Activated CD8-positive, alpha-beta T cell treated with anti-CD3 and anti-CD28 coated beads, Interleukin-2, amount 10 ng/mL, durations not matched to agents 7 days and 5 days (primary cell): ENCODE measurements at places on chromosomes 6 and 20. TPM values are rescaled to one million over a fixed set of nuclear protein-coding genes. Genes with fewer than 3 reads are reported as not detected.
A peak's percentile ranks its signal among the peaks of the same experiment; 100 is the strongest.

Gene XKR7
- not detected for total RNA-seq

Gene LRRC1
- total RNA-seq = 4.2 TPM

Gene CALHM4
- total RNA-seq = not detected

Gene SEL1L2
- not detected for total RNA-seq

Gene B3GALT4
- 12.8 TPM for total RNA-seq

Gene TFAP2D
- total RNA-seq = not detected

Gene AHCY
- total RNA-seq = 94.4 TPM

Gene ALDH5A1
- 4.9 TPM for total RNA-seq

Gene HLA-DPB1
- total RNA-seq = 21.0 TPM

Gene IL17A
- total RNA-seq = not detected

Gene GRM1
- total RNA-seq = not detected

Gene VWA7
- 6.4 TPM for total RNA-seq

GRCh38 chr6:155248008-155249001, 15.5 kb upstream of the CLDN20 start:
- no peak overlapping the region for H3K27ac ChIP-seq
- no peaks in the 10 kb centered on the region for H3K4me1 ChIP-seq
- H3K4me3 ChIP-seq = no peak overlapping the region

DNA sequence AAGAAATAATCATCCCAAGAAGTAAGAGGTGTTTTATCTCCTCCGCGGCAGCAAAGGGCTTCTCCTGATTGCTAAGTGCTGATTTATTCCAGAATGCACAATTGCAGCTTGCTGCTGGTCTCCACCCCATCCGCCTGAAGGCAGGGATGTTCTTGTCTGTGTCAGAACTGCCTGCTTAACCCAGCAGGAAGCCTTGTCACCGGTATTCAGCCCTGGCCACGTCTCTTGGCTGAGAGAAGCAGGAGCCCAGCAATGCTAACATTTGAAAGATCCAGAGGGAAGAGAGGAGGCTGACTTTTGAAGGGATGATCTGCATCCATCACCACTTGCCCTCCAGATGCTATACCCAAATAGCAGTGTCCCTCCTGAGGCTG, 4.2 kb downstream of the SCML4 start:
- no peaks in the 10 kb centered on the region for H3K27me3 ChIP-seq
- H3K4me1 ChIP-seq = peaks cover 73% of the 10 kb centered on the region
- H3K4me3 ChIP-seq = peak overlapping the region; percentile 92
- peak; percentile 71 for DNase-seq
- peak overlapping the region; percentile 99 for H3K27ac ChIP-seq
- H3K36me3 ChIP-seq = peaks cover 34% of the 10 kb centered on the region

- no peak overlapping the region for H3K27ac ChIP-seq
- no peak overlapping the region for H3K4me3 ChIP-seq
- peaks cover 4% of the 10 kb centered on the region for H3K4me1 ChIP-seq
- H3K27me3 ChIP-seq = peaks cover 4% of the 10 kb centered on the region
These were observed 47.0 kb downstream of the ZDHHC14 start for GRCh38 chr6:157427969-157428368.

DNA sequence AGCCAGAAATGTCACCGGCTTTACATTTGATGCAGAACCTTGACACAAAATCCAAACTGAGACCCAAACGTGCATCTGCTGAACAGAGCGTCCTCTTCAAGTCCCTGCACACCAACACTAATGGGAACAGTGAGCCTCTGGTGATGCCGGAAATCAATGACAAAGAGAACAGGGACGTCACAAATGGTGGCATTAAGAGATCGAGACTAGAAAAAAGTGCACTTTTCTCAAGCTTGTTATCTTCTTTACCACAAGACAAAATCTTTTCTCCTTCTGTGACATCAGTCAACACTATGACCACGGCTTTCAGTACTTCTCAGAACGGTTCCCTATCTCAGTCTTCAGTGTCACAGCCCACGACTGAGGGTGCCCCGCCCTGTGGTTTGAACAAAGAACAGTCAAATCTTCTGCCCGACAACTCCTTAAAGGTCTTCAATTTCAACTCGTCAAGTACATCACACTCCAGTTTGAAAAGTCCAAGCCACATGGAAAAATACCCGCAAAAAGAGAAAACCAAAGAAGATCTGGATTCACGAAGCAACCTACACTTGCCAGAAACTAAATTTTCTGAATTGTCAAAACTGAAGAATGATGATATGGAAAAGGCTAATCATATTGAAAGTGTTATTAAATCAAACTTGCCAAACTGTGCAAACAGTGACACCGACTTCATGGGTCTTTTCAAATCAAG, 108.4 kb downstream of the RTN4IP1 start:
- H3K4me1 ChIP-seq = peaks cover 68% of the 10 kb centered on the region
- peaks cover 40% of the 10 kb centered on the region for H3K36me3 ChIP-seq
- H3K27me3 ChIP-seq = no peaks in the 10 kb centered on the region
- DNase-seq = peak; percentile 90
- H3K4me3 ChIP-seq = peak overlapping the region; percentile 97
- peak overlapping the region; percentile 99 for H3K27ac ChIP-seq

GRCh38 chr6:139627091-139627490, 252.6 kb upstream of the CITED2 start:
- H3K4me3 ChIP-seq = no peak overlapping the region
- H3K36me3 ChIP-seq = no peaks in the 10 kb centered on the region
- no peak for DNase-seq
- peaks cover 4% of the 10 kb centered on the region for H3K27me3 ChIP-seq
- no peaks in the 10 kb centered on the region for H3K4me1 ChIP-seq

- no peak overlapping the region for H3K4me3 ChIP-seq
- H3K36me3 ChIP-seq = no peaks in the 10 kb centered on the region
- no peak overlapping the region for H3K27ac ChIP-seq
- no peaks in the 10 kb centered on the region for H3K27me3 ChIP-seq
- H3K4me1 ChIP-seq = no peaks in the 10 kb centered on the region
These were observed 193.5 kb upstream of the MANEA start for GRCh38 chr6:95383878-95384277.

DNA sequence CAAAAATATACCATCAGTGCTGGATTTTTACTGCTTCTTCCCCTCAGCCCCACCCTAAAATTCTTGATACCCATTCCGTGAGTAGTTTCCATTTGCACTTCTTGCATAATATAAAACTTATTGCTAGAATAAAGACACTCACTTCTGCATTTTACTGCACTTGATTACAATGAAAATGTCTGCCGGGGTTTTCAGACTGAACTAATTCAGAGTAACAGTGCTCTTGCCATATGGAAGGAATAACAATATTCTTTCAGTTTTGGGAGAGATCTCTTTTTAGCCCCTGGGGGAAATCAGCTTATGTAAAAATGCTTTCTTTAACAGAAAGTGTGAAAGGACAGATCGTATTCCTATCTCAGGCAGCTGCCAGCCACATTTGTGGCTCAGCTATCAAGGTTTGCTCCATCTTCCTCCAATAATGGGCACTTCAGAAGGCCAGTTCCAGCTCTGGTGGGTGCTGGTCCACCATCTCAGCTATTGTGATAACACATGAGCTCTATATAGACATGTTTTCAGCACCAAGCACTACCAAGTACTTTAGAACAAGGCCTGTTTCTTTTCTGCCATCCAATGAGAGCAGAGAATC, 8.9 kb downstream of the SMLR1 start:
- no peak overlapping the region for H3K27ac ChIP-seq
- DNase-seq = no peak
- H3K4me1 ChIP-seq = no peaks in the 10 kb centered on the region

GRCh38 chr6:15283986-15284361, 38.1 kb downstream of the JARID2 start:
- peak overlapping the region; percentile 19 for H3K27ac ChIP-seq
- no peak for DNase-seq
- peaks cover 17% of the 10 kb centered on the region for H3K36me3 ChIP-seq
- H3K4me1 ChIP-seq = peaks cover 64% of the 10 kb centered on the region
- H3K27me3 ChIP-seq = no peaks in the 10 kb centered on the region

GRCh38 chr6:142118328-142118727, 14.4 kb upstream of the GJE1 start:
- no peak overlapping the region for H3K27ac ChIP-seq
- no peaks in the 10 kb centered on the region for H3K36me3 ChIP-seq
- H3K4me1 ChIP-seq = no peaks in the 10 kb centered on the region
- DNase-seq = no peak

- H3K4me1 ChIP-seq = peaks cover 12% of the 10 kb centered on the region
- H3K27ac ChIP-seq = peak overlapping the region; percentile 23
- no peaks in the 10 kb centered on the region for H3K27me3 ChIP-seq
These were observed 157.1 kb downstream of the AKAP7 start for GRCh38 chr6:131292145-131292938.

DNA sequence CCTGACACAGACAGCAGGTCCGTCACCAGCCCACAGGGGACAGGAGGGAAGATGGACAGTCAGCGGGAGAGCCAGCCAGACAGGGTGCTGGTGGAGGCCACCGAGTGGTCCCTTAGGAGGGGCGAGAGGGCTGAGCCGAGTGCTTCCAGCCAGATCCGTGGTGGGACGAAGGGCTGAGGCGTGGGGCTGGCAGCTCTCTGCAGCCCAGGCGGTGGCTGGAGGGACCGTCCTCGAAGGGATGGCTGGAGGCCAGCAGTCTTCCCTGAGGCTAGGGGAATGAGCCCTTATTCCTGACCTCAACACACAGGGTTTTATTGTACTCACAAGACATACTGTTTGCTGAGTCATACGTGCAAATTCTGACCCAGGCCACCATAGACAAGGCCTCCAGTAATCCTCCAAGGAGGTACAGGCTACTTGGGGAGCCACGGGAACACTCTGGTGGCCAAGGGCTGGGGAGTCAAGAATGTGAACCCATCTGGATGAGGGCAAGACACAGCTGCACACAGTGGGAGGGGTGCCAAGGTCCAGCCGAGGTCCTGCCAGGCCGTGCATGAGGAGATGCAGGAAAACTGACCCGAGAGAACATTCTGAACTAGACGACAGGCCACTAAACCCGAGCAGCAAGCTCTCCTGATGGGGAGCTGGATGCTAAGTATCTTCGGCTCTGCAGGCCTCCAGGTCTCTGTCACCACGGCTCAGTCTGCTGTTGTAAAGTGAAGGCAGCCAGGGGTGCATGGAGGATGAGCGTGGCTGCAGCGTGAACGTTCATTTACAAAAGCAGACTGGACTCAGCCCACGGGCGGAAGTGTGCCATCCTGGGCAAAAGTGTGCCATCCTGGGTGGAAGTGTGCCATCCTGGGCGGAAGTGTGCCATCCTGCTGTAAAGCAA, 242.5 kb downstream of the TTLL2 start:
- H3K4me1 ChIP-seq = no peaks in the 10 kb centered on the region
- H3K36me3 ChIP-seq = no peaks in the 10 kb centered on the region
- no peak overlapping the region for H3K27ac ChIP-seq
- no peak overlapping the region for H3K4me3 ChIP-seq
- no peak for DNase-seq
- no peaks in the 10 kb centered on the region for H3K27me3 ChIP-seq

DNA sequence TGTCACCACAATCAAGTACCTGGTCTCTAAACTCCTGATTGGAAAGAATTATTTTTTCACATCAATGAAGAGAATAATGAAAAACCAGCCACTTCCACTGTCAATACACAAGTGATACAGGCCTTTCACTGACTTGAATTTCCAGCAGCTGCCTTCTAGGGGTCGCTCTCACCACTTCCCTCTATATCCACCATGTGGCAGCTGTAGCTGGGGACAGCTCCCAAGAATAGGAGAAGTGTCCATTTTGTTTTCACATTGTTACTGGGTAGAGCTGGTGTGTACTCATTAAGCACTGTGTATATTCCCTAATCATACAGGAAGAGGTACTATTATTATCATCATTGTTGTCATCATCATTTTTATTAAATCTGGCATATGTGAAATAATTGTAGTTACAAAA, 438.4 kb upstream of the SPTLC3 start:
- no peaks in the 10 kb centered on the region for H3K36me3 ChIP-seq
- no peak overlapping the region for H3K4me3 ChIP-seq
- no peaks in the 10 kb centered on the region for H3K4me1 ChIP-seq

- DNase-seq = no peak
- H3K4me3 ChIP-seq = no peak overlapping the region
- H3K36me3 ChIP-seq = no peaks in the 10 kb centered on the region
- no peak overlapping the region for H3K27ac ChIP-seq
These were observed 24.7 kb downstream of the RAB44 start for GRCh38 chr6:36722365-36722764.

GRCh38 chr6:27283279-27283678, 28.8 kb downstream of the POM121L2 start:
- peaks cover 27% of the 10 kb centered on the region for H3K4me1 ChIP-seq
- no peak for DNase-seq
- H3K27ac ChIP-seq = peak overlapping the region; percentile 44
- peaks cover 18% of the 10 kb centered on the region for H3K36me3 ChIP-seq
- peak overlapping the region; percentile 37 for H3K4me3 ChIP-seq

GRCh38 chr6:33075568-33076405, at the start of gene HLA-DPB1:
Gene HLA-DPB1 (plus strand): TSS chr6:33075990. CDS start chr6:33076042, 52 bp downstream.
- H3K4me3 ChIP-seq = peak within 1 kb of the TSS; percentile 74
- peaks cover 6% of the 10 kb centered on the region for H3K27me3 ChIP-seq

GRCh38 chr6:44411141-44411540, 23.6 kb downstream of the CDC5L start:
- no peak overlapping the region for H3K27ac ChIP-seq
- H3K36me3 ChIP-seq = peaks cover 84% of the 10 kb centered on the region
- peaks cover 11% of the 10 kb centered on the region for H3K4me1 ChIP-seq
- no peak overlapping the region for H3K4me3 ChIP-seq

GRCh38 chr20:53382263-53382844, 211.3 kb downstream of the ZNF217 start:
- H3K36me3 ChIP-seq = no peaks in the 10 kb centered on the region
- H3K4me3 ChIP-seq = no peak overlapping the region
- H3K27me3 ChIP-seq = no peaks in the 10 kb centered on the region
- no peak for DNase-seq
- H3K4me1 ChIP-seq = no peaks in the 10 kb centered on the region

DNA sequence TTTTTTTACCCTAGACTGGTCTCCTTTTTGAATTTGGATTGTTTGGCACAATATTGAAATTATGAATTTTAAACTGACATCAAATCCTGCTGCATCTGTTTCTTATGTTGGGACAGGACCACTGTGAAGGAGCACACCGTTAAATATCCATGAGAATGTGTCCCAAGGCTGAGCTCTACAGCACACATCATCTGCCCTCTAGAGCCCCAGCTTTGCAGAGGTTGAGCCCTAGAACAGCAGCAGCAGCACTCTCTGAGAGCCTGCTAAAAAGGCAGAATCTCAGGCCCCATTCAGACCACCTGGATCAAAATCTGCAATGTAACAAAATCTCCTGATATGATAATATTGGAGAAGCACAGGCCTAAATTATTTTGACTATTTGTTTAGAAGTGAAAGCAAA, 192.1 kb upstream of the CCN2 start:
- no peaks in the 10 kb centered on the region for H3K27me3 ChIP-seq
- H3K36me3 ChIP-seq = no peaks in the 10 kb centered on the region
- DNase-seq = no peak
- H3K4me1 ChIP-seq = no peaks in the 10 kb centered on the region
- H3K4me3 ChIP-seq = no peak overlapping the region

GRCh38 chr20:23093613-23094012, 7.5 kb upstream of the CD93 start:
- no peak overlapping the region for H3K27ac ChIP-seq
- no peak for DNase-seq
- no peak overlapping the region for H3K4me3 ChIP-seq
- H3K36me3 ChIP-seq = no peaks in the 10 kb centered on the region

- H3K4me1 ChIP-seq = no peaks in the 10 kb centered on the region
- peaks cover 7% of the 10 kb centered on the region for H3K27me3 ChIP-seq
- H3K27ac ChIP-seq = no peak overlapping the region
These were observed 121.4 kb upstream of the MAFB start for GRCh38 chr20:40810332-40811000.
